ENCODE measurements at places on chromosomes 13 and 19.

GRCh38 chr19:14686411-14686810 lies 3.4 kb upstream of the ZNF333 start:
- DNase-seq: no peak

DNA sequence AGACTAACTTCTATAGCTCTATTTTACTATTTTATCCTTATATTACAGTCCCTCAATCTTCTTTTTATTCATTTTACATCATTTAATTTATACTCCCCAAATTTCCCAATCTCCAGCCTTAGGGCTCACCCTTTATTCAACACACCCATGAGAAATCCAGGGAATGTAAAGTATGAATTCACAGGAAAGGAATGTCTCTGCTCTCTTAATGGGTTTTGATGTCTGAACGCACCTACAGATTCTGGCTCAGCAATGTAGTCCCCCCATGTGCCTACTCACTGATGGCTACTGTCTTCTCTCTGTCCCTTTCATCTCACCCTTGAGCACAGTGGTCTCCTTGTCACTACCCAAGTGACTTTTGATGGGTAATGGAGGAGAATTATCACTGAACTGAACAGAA lies 32.8 kb downstream of the TNFSF13B start:
- DNase-seq: no peak

DNA sequence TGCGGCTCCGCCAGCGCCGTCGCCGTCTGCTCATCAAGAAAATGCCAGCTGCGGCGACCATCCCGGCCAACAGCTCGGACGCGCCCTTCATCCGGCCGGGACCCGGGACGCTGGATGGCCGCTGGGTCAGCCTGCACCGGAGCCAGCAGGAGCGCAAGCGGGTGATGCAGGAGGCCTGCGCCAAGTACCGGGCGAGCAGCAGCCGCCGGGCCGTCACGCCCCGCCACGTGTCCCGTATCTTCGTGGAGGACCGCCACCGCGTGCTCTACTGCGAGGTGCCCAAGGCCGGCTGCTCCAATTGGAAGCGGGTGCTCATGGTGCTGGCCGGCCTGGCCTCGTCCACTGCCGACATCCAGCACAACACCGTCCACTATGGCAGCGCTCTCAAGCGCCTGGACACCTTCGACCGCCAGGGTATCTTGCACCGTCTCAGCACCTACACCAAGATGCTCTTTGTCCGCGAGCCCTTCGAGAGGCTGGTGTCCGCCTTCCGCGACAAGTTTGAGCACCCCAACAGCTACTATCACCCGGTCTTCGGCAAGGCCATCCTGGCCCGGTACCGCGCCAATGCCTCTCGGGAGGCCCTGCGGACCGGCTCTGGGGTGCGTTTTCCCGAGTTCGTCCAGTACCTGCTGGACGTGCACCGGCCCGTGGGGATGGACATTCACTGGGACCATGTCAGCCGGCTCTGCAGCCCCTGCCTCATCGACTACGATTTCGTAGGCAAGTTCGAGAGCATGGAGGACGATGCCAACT lies 24.4 kb upstream of the KCTD15 start:
- no peak for DNase-seq

- no peak for DNase-seq
Observed at GRCh38 chr13:80599765-80600164, 258.8 kb upstream of the SPRY2 start.

GRCh38 chr13:113207890-113208420 lies 514 bp downstream of the PCID2 start:
- no peak for DNase-seq

DNA sequence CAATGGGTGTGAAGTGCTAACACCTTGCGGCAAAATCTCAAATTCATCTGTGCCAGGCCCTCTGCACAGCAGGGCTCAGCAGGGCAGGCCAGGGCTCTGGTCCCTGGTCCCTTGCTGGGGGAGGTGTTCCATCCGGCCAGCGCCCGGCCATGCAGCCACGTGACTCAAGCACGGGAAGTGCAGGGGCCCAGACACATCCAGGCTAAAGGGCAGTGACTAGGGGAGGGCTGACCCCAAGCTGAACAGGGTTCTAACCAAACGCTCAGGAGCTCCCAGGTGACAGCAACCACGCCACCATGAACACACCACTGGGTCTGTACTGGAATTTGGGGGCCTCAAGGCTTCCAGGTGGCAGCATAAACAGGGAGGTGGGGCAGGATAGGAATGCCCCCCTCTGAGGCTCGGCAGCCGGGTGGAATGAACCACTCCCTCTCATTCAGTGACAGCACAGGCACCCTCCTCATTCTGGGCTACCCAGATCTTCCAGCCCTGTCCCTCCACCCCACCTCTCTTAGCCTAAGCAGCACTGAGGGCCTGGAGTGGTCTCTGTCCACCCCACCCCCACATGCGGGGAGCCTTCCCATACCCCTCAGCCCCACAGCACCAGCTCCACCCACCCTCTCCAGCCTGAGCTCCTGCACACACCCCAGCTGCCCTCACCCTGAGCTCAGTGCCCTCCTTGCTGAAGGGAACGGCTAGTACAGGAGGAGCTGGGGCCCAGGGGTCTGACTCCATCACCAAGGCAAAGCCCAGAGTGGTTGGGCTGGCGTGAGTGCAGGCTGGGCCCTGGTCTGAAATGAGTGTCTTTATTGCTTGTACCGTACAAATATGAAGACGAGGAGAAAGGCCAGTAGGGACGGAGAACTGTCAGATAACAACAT lies 5.3 kb upstream of the CCNP start:
- no peak for DNase-seq

DNA sequence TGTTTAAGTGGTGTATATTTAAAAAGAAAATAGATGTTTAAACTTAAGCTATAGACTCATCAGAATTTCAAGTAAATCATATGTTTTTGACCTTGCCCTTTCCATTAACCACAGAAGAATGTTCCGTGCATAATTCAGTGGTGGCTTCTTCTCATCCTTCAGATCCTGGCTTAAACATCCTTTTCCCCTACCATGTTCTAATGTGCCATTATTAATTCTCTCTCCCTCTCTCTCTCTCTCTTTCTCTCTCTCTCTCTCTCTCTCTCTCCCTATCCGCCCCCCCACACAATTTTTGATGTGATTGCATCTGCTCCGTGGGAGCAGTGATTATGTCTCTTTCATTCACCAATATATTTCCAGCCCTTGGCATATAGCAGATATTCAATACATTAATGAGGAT lies 116.4 kb downstream of the DCLK1 start:
- DNase-seq: no peak

GRCh38 chr13:72194523-72194922 lies 327.5 kb upstream of the DACH1 start:
- no peak for DNase-seq

GRCh38 chr13:111429064-111429558 lies 108.7 kb downstream of the TEX29 start:
- no peak for DNase-seq

DNA sequence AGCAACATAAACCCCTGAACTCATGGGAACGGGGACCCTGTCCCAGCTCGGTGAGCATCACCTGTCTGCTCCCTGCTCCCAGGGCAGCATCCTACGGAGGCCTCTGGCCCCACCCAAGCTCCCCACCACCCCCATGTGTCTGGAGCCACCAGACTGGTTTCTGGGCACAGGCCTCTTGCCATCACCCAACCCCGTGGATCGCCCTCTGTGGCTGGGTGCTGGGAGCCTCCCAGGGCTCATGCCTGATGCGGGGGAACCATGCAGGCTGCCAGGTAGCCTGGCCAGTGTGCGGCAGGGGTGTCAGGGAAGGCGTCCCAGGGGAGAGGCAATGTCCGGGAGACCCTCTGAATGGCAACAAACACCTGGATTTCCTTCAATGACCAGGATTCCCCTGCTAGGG lies 2.7 kb downstream of the MICOS13 start:
- no peak for DNase-seq

- no peak for DNase-seq
Observed at GRCh38 chr13:105982219-105982930, 553.1 kb downstream of the EFNB2 start.
